Spleen (tissue), 13 donors: ENCODE measurements at places on chromosomes 13 and 19. TPM values are rescaled to one million over a fixed set of nuclear protein-coding genes. Genes with fewer than 3 reads are reported as not detected.

DNA sequence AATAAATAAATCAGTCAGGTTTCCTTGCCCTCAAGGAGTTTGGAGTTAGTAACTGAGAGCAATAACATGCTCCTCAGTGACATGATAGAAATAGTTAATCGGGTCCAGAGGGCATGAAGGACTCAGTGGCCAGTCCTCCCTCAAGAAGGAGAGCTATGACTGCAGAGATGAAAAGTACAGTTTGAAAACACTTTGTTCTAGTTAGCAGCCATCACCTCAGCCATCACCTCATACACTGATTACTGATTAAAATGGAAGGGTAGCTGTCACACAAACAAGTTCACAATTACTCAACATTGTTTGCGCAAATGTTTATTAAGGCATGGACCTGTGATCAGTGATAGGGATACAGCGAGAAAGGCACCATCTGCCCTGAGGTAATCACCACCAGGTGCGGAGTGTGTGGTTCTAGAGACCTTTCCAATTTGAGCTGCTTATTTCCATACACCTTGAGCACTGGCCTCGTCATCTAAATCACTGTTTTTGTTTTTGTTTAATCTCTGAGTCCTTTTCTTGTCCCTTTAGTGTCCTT is 85.3 kb upstream of the RAP2A start:
- DNase-seq = no peak

GRCh38 chr19:33879818-33880575 is 83.3 kb downstream of the KCTD15 start:
- peak; percentile 78 for DNase-seq

GRCh38 chr13:78339927-78340326 is 263.4 kb downstream of the POU4F1 start:
- DNase-seq = no peak

DNA sequence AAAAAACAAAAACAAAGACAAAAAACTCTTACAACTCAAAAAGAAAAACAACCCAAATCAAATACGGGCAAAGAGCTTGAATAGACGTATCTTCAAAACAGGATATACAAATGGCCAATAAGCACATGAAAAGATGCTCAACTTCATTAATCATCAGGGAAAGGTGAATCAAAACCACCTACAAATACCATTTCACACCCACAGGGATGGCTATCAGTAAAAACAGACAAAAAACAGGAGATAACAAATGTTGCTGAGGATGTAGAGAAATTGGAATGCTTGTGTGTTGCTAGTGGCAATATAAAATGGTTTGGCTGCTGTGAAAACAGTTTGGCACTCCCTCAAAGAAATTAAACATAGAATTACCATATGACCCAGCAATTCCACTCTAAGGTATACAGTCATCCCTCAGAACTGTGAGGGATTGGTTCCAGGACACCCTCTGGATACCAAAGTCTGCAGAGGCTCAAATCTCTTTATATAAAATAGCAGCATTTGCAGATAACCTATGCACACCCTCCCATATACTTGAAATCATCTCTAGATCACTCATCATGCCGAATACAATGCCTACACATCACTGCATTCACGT is 29.7 kb downstream of the MLLT1 start:
- no peak for DNase-seq

- no peak for DNase-seq
Observed at GRCh38 chr13:101423872-101424271, 7.6 kb upstream of the NALCN start.

- DNase-seq = peak; percentile 83
Observed at GRCh38 chr19:11530432-11530831, 1.5 kb upstream of the ECSIT start.

DNA sequence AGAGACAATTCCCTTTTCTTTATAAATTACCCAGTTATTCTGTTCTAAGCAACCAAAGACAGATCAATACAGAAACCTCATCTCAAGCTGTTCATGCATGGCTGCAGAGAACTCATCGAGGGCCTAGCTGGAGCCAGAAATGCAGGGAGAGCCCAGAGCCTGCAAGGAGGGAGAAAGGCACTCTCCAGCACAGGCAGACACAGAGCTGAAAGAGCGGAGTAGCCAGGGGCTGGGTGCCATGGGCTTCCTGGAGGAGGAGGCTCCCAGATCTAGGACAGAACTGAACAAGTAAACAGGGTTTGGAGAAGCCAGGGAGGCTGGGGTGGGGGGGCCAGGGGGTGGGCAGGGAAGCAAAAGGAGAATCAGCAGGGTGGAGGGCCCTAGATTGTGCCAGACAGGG is 144.2 kb upstream of the ZNF507 start:
- peak; percentile 22 for DNase-seq

GRCh38 chr19:5697022-5697889 is 7.2 kb downstream of the RPL36 start:
- DNase-seq = peak; percentile 67

GRCh38 chr19:49524812-49525455 is 2.9 kb upstream of the RCN3 start:
- DNase-seq = peak; percentile 47

Gene LPAR6
- polyA plus RNA-seq = 29.4 TPM

Gene MAB21L1
- polyA plus RNA-seq = 0.20 TPM

Gene NCAN
- not detected for polyA plus RNA-seq

Gene GRIK5
- polyA plus RNA-seq = 1.4 TPM

Gene CCDC70
- not detected for polyA plus RNA-seq

Gene KLK8
- polyA plus RNA-seq = not detected

Gene COG6
- polyA plus RNA-seq = 5.7 TPM

Gene ASPDH
- polyA plus RNA-seq = not detected

Gene ZNF850
- polyA plus RNA-seq = 0.36 TPM
